Stimulated activated naive B cell treated with anti-CD40 and anti-IgM and Interleukin-4, amounts not matched to agents 10 μg/mL and 1 μg/mL and 100 μg/mL, for 72 hours (primary cell): ENCODE measurements at places on chromosomes 2 and 18.

DNA sequence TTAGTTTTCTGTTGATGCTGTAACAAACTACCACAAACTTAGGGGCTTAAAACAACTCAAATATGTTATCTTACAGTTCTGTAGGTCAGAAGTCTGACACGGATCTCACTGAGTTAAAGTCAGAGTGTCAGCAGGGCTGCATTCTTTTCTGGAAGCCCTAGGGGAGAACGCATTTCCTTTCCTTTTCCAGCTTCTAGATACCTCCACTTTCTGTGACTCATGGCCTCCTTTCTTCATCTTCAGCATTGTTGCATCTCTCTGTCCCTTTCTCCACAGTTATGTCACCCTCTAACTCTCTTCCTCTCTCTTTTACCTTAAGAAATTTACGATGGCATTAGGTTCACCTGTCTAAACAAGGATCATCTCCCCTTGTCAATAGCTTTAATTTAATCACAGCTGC, 13.3 kb upstream of the PPP4R1 start:
- DNase-seq = no peak

DNA sequence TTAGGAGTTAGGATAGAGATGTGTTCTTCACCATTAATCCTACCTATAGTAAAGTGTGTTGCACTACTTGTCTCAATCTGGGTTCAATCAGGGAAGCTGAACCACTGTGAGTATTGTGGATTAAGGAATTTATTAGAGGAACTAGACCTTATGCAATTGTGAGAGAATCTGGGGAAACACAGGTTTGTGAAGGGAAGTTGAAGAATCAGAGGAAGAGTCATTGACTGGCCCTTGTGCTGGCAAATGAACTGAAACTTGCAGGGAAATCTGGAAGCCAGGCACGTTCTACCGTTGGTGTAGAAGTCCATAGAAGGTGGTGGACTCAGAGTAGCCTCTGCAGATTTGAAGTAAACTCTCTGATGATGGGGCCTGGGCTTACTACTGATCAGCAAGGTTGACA, 44.7 kb upstream of the HK2 start:
- no peak for DNase-seq

DNA sequence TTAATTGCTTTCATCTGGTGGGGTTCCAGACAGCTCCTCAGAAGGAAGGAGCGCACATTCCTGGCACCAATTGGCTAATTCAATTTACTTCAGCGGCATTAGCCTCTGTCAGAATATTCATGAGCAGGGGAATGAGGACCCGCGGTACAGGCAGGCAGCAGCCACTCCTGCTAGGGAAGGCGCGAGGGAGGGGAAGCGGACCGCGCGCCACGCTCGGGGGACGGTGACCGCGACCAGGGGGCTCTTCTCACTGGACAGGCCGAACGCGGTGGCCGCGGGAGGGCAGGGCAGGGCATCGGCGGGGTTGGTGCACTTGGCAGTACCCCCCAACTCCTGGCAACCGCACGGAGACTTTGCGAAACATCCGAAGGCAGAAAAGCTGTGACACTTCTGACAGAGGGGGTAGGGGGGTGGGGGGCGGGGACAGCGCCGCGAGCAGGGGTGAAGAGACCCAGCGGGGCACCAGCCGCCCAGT, at the start of gene CDH20:
CDH20 (plus strand) TSS at position 160 of the 475 bp plus-strand sequence.
- DNase-seq = no peak

DNA sequence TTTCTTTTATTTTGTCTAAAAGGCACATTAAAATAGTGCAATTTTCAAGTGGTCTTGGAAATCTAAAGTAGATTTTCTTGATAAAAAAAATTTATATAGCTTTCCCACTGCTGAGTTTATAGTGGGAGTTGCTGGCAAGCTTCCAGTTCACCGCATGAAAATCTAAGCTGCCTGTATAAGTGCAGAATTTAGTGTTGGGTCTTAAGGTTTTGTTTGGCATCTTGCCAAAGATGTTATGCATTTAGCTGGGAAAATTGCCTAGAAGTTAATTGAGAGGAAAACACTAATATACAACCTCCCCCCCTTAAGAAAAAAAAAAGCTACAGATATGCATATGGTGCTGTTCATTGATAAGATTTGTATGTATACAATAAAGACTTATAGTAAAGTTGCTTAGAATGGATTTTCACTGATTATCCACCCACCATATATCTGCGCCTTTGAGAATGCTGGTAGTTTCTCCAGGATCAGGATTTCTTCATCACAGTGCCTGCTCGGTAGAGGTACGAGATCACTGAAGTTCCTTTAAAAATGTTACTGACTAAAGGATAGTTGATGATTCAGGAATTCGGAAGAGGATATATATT, 803.2 kb upstream of the POU3F3 start:
- no peak for DNase-seq

DNA sequence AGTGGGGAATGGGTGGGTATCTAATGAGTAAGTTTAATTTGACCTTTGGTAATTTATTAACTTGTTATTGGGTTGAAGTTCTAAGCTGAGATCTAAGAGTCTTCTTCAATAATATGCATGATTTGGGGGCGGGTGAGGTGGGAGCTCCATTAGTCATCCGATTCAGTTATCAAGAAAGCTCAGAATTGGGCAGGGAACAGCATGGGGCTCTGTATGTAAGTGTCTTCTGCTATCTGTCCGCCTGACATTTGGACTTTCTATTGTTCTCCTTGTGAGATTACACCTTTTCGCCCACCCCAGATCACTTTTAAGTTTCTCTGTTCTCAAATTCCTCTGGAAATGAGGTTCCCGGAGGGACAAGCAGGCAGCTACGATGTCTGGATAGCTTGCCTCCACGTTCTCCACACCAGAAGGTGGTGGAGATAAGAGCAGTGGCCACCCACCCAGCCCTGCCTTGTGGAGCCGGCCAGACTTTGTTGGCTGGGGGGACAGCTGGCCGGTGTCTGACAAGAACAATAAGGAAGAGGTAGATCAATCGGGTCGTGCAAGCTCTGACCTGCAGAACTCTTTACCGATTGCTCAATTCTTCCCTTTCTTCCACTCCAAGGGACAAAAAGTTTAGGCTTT, 75.5 kb upstream of the GATA6 start:
- DNase-seq = no peak

DNA sequence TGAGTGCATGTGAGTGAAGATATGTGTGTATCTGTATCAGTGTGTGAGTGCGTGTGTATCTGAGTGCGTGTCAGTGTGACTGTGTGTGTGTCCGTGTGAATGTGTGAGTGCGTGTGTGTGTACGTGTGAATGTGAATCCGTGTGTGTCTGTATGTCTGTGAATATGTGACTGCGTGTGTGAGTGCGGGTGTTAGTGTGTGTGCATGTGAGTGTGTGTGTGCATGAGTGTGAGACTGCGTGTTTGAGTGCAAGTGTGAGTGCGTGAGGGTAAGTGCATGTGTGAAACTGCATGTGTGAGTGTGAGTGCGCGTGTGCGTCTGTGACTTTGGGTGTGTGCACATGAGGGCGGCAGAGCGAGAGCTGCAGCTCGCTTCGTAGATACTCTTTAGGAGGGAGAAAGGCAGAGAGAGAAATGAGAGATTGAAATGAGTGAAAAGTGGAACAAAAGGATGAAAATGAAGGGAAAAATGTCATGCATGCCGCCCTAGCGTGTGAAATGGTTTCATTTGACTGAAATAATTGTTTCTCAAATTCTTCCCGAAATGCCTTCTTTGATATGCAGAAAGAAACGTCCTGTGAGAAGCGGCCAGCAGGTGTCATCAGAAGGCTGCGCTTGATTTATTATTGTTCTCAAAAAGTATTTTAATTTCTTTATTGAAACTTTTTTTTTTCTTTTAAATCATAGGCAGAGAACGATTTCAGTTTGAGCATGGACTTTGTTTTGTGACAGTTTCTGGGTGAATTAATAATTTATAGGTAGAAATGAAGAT, 25.6 kb downstream of the ZNF407 start:
- no peak for DNase-seq

- DNase-seq = no peak
Measured at GRCh38 chr2:188416367-188416766, 124.7 kb downstream of the GULP1 start.

DNA sequence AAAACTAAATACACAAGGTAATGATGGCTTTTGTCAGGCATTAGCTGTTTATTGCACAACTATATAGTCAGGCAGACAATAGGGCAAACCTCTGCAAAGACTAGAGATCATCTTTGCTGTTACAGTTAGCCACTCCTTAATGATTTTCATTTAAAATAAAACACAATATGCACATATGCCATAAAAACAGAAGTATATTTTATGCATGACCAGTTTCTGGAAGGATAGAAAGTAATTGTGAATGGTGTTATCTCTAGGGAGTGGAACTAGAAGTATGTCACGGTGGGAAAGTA, 102.0 kb downstream of the CHN1 start:
- DNase-seq = no peak

- DNase-seq = no peak
Measured at GRCh38 chr2:69779258-69780001, 37.5 kb downstream of the ANXA4 start.

- no peak for DNase-seq
Measured at GRCh38 chr18:67597759-67598158, 81.2 kb upstream of the DSEL start.

DNA sequence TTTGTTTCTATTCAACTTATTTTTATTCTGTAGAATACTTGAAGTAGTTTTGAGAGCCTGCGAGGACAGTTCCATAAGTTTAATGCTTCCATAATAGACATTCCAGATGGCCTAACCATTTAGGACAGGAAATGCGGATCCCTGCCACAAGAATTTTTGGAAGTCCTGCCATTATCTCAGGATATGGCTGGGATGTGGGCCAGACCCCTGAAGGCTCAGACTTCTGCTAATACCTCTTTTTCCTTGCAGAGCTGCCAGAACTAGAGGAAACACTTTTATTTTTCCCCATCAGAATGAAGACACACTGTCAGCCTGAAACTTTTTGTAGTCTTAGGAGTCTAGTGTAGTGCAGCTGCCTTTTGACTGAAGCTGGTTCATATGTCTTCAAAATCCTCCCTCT, 806.5 kb downstream of the TDRD15 start:
- no peak for DNase-seq

- no peak for DNase-seq
Measured at GRCh38 chr18:11577271-11578112, 31.9 kb upstream of the SLC35G4 start.

DNA sequence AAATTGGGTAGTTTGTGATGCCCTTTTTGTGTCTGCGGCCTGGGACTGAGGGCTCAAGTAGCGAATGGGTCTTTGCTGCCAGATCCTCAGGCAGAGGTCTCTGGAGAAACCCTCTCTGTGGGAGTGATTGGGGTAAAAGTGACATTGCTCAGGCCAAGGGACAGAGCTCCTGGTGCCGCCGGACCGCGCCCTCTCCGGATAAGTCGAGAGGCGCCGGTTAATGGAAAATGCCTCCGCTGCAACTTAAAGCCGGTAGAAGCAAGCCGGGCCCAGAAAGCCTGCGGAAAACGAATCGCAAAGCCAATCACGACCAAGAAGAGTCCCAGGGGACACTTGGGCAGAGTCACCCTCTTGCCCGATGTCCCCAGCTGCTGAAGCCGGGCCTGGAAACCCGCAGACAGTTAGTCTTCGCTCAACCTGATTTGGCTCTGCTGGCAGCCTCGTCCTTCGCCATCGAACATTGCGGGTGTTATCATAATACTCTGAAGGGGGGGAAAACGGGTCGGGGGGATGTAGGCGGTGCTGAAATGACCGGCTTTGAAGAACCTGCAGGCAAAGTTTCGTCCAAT, 352 bp upstream of the HOXD12 start:
- DNase-seq = no peak
